ENCODE measurements at places on chromosomes 16 and 17.

DNA sequence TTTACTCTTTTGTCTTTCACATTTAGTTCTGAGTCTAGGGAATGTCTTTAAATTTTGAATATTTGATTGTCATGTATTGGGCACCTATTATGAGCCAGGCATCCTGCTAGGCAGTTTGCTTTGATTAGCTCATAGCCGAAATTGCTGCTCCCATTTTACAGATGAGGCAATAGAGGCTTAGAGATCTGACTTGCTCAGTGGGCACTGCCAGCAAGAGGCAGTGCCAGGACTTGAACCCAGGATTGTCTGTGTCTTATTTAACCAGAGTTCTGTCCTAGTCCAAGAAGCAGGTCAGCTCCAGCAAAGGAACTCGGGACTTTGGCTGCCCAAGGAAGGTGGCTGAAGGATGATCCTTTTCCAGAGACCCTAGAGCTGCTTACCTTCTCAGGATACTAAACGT, 24.5 kb downstream of the BEAN1 start:
- DNase-seq, result no peak

DNA sequence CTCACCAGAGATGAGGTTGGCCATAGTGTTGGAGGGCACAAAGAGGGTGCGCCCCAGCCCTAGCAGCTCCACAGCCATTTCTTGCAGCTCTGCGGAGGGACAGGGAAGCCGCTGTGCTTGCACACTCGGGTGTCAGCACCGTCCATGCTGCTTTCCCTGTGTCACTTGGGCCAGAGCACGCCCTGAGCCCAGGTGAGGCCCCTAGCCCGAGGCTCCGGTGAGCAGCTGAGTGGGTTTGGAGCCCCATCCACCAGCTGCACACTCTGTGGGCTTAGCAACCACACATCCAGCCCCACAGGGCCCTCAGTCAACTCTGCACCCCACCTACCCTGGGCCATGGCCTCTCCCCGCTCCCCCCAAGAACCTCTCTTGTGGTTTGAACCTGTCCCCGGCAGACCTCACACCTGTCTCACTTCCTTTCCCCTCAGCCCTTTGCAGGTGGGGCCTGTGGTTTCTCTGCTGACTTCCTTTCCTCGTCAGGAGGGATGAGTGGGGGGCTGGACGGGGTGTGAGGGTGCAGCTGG, 20.7 kb downstream of the TMEM235 start:
- peak; percentile 89 for DNase-seq

GRCh38 chr17:50363217-50364060, 9.5 kb downstream of the MRPL27 start:
- no peak for DNase-seq

DNA sequence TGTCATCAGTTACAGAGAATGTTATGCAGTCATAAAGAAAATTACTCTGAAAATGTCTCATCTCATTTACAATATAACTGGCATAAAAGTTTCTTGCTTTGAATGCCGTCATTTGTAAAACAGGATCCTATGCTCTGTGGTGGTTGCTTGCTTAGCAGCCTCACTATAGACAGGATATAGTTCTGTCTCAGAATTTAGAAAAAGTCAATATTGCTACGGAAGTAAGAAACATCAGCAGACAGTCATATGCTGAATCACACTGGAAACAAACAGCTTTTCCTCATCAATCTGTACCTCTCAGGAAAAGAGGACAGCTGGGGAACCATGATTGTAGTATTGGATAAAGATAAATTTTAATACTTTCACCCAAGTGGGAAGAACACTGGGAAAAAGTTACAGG, 105.5 kb downstream of the MYO1D start:
- no peak for DNase-seq

DNA sequence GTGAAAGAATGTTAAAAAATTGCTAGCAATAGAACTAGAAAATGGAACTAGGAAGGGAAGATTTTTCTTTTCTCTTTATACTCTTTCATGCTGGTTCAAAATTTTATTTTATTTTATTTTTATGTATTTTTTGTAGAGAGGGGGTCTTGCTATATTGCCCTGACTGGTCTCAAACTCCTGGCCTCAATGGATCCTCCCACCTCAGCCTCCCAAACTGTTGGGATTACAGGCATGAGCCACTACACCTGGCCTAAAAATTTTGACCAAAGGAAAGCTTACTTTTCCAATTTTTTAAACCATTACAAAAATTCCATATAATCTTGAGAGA, 10.0 kb upstream of the TERF2 start:
- no peak for DNase-seq

GRCh38 chr17:13182854-13183253, 165.0 kb upstream of the ELAC2 start:
- no peak for DNase-seq

DNA sequence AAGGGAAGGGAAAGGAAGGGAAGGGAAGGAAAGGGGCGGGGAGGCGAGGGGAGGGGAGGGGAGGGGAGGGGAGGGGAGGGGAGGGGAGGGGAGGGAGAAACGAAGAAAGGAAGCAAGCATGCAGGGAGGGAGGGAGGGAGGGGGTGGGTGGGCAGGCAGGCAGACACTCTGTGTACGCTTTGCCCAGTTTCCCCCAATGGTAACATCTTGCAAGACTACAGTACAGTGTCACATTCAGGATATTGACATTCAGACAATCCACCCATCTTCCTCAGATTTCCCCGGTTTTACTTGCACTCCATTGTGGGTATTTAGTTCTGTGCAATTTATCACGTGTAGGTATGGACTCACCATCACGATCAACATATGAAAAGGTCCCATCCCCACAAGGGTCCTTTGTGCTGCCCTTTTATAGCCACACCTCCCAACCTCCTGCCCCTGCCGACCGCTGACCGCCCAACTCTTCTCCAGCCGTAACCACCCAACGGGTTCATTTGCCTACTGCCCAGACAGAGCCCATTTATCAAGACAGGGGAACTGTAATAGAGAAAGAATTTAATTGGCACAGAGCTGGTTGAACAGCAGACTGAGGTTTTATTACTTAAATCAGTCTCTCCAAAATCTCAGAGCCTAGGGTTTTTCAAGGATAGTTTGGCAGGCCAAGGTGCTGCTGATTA, 91.4 kb upstream of the FA2H start:
- no peak for DNase-seq

DNA sequence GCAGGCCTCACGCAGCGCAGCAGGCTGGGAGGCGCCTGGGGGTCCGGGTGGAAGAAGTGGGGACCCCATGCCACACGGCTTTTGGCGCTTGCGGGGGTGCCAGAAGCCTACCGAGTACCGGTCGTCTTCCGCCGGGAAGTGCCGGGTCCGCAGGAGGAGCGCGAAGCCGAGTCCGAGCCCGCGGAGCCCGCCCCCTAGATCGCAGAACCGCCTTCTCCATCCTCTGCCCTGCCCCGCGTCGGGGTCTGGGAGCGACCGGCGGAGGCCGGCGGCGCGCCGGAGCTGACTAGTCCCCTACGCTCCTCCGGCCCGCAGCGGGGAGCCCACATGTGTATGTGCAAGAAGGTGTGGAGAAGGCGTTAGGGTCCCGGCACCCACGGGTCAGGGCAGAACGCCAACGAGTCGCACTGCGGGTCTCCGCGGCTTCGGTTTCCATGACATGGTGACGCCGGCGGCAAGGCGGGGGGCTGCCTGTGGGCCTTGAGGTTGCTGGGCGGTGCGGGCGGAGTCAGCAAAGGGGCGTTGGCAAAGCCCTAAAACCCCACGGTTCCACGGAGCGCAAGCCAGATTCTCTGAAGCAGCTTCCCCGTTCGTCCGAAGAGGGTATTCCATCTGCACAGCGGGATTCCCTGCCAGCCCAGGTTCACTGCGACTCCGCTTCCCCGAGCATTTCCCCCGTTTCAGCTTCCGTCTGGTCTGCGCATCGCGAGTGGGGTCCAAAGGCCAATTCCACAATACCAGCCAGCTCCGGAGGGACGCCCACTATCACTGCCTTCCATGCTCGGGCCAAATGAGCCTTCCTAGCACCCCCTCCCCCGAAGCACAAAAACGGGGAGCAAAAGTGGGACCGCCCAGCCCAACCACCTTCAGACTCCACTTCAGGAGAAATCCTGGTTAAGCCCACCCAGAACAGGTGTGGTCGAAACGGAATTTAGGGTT, 2.3 kb upstream of the LHX1 start:
- DNase-seq, result peak; percentile 28

- DNase-seq, result no peak
These were observed 141.7 kb upstream of the C17orf78 start for GRCh38 chr17:37234106-37234505.

DNA sequence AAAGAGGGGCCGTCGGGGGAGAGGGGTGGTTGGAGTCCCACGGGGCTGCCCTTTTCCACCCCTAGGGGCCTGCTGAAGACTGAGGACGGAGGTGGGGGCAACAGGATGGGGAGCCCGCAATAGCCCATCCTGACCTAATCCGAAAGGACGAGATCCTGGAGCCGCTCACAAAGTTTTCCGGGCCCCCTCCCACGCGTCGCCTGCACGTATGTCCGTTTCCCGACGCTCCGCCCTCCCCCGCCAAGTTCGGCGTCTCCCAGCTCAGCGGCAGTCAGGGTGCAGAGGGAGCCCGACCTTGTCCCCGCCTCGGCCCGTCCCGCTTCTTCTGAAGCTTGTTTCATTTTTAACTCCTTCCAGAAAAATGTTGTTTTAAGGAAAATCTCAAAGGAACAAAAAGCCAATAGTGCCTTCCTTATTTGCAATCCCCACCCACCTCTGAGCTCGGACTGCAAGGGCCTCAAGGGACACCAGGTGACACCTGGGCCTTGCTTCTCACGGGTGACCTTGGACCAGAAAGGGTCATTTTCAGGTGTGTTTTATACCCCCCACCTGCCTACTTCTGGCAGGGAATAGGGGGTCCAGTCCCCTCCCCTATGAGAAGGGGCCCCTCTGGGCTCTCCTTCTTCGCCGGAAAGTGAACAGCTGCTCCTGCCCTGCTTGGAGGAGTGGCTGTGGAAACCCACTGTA, 3.4 kb upstream of the ZNF423 start:
- DNase-seq, result no peak

GRCh38 chr16:17299790-17300189, 171.0 kb downstream of the XYLT1 start:
- no peak for DNase-seq

DNA sequence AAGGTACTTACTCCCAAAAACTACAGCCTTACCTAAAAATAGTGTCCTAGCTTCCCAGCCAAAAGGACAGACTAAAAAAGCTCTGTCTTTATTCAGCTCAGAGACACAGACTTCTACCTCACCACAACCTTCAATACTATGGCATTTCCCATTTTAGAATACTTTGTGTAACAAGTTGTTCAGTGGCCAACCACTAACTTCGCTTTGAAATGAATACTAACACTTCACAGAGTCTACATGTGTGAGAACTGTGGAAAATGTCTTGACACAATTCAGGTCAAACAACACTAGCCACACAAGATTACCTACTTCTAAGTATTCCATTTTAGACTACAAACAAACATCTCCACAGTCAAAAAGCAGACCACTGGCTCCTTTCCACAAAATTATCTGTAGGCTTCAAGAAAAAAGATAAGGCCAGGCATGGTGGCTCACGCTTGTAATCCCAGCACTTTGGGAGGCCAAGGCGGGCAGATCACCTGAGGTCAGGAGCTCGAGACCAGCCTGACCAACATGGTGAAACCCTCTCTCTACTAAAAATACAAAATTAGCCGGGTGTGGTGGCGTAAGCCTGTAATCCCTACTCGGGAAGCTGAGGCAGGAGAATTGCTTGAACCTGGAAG, 3.2 kb downstream of the HELZ start:
- DNase-seq, result no peak

GRCh38 chr17:72580321-72581127, 459.7 kb downstream of the SOX9 start:
- DNase-seq, result no peak

DNA sequence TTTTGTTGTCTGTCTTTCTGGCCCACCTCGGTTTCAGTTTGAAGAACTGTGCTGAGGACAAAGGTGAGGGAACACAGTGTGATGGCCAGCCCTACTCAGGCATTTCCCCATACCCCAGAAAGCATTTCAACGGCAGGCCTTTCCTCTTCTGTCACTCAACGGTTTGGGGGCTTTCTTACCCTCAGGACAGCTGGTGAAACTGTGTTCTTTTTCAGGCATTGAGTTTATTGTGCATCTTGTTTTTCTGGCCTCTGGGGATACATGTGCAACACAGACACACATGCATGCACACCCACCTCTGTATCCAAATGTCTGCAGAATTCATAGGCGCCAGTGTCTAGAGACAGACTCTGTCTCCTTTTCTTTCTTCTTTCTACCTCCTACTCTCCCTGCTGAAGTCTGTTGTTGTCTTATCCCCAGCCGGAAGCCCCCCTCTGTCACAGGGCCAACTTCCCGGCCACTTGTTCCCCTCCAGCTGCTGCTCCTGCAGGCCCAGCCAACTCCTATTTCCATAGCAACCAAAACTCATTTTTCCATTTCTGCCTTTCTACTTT, 17.0 kb downstream of the CHD9 start:
- DNase-seq, result no peak

- DNase-seq, result no peak
These were observed 313.6 kb downstream of the HS3ST4 start for GRCh38 chr16:26005336-26005735.

- no peak for DNase-seq
These were observed 922 bp upstream of the MRPL58 start for GRCh38 chr17:75011401-75012095.
